Endothelial cell (in vitro differentiated cells): ENCODE measurements at places on chromosomes 11 and 22. TPM values are rescaled to one million over a fixed set of nuclear protein-coding genes. Genes with fewer than 3 reads are reported as not detected.
A peak's percentile ranks its signal among the peaks of the same experiment; 100 is the strongest.

Gene P2RY6
- total RNA-seq, result 0.74 TPM

GRCh38 chr11:12403122-12403996 is 26.0 kb downstream of the PARVA start:
- H3K27ac ChIP-seq, result no peak overlapping the region
- peaks cover 13% of the 10 kb centered on the region for H3K4me1 ChIP-seq
- no peak for DNase-seq
- no peak overlapping the region for H3K4me3 ChIP-seq
- peaks cover 4% of the 10 kb centered on the region for H3K36me3 ChIP-seq

DNA sequence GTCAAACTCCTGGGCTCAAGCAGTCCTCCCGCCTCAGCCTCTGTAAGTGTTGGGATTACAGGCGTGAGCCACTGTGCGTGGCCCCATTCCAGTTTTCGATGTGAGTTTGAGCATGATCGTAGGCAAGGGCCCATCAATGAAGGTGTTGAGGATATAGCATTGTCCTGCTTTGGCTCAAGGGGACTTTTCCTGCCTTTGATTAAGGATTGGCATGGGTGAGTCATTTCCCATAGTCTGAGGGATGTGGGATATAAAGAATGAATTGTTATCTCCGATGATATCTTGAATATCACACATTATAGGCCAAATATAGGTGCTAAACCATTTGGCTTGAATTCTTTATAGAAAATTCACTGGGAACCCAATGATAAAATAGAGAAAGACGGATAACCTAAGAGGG is 30.4 kb downstream of the STIM1 start:
- H3K4me3 ChIP-seq, result no peak overlapping the region
- H3K27me3 ChIP-seq, result no peaks in the 10 kb centered on the region
- H3K4me1 ChIP-seq, result peaks cover 23% of the 10 kb centered on the region
- no peak overlapping the region for H3K27ac ChIP-seq

DNA sequence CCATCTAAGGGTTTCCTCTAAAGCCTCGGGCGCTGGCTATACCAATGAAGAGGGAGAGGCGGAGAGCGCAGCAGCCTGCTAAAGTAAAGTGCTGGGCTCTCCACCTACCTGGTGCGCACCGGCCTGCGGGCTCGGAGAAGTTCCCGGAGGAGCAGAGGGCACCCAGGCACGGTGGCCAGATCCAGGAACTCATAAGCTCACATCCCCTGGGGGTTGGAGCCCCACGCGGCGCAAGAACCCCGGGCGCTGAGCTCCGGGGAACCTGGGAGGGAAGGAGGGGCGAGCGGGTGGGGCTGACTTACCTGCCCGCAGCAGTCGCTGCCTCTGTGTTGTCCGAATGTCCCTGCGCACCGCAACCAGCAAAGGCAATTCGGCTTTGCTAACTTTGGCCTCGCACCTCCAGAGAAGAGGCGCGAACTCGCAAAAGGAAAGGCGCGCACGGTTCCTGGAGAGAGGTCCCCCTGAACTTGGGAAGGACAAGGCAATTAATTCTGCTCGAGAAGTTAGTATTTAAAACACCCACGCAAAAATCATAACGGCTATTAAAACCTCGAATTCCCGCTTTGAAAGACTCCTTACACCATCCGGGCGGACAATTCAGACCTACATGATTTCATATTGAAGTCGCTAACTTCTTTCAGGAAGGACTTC is 127.6 kb upstream of the C11orf58 start:
- H3K27ac ChIP-seq, result no peak overlapping the region
- H3K27me3 ChIP-seq, result peaks cover 20% of the 10 kb centered on the region
- peaks cover 41% of the 10 kb centered on the region for H3K4me1 ChIP-seq
- H3K36me3 ChIP-seq, result peaks cover 6% of the 10 kb centered on the region

Gene SCUBE1
- total RNA-seq, result 54.7 TPM

- H3K27me3 ChIP-seq, result peaks cover 3% of the 10 kb centered on the region
- DNase-seq, result no peak
- peaks cover 26% of the 10 kb centered on the region for H3K4me1 ChIP-seq
- H3K36me3 ChIP-seq, result no peaks in the 10 kb centered on the region
- no peak overlapping the region for H3K27ac ChIP-seq
Measured at GRCh38 chr11:35927682-35928081, 16.2 kb upstream of the LDLRAD3 start.

DNA sequence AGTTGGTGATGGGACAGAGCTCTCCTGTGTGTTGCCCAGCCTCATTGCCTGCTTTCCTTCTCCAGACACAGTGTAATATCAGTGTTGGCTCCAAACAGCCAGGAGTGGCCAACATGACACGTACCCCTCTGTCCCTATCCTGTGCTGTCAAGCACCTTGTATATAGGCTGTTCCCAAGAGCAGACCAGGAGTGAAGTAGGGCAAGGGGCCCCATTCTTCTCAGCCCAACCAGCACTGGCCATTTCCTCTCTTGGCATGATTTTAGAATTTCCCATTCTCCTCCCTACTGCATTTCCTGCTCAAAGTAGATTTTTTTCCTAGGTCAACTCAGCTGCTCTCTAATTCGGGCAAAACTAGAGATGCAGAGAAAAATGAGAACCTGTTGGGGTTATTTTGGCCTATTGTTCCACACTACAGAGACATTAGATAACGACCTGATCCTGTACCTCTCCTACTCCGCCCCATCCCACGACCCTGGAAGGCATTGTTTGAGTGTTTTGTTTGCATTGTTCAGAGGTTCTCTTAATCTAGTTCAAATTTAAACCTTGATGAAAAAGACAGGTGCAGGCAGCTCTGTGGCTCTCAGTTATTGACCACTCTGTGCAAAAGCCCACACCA is 95.6 kb downstream of the RASSF10 start:
- H3K4me3 ChIP-seq, result no peak overlapping the region
- DNase-seq, result no peak
- peaks cover 65% of the 10 kb centered on the region for H3K4me1 ChIP-seq
- peaks cover 19% of the 10 kb centered on the region for H3K36me3 ChIP-seq
- H3K27me3 ChIP-seq, result peaks cover 7% of the 10 kb centered on the region

GRCh38 chr22:35872451-35872850 is 154.8 kb downstream of the APOL5 start:
- no peak for DNase-seq
- peaks cover 24% of the 10 kb centered on the region for H3K4me1 ChIP-seq
- no peak overlapping the region for H3K4me3 ChIP-seq
- H3K27ac ChIP-seq, result no peak overlapping the region

- H3K36me3 ChIP-seq, result peaks cover 39% of the 10 kb centered on the region
- H3K4me1 ChIP-seq, result peaks cover 2% of the 10 kb centered on the region
- no peak overlapping the region for H3K27ac ChIP-seq
- DNase-seq, result peak; percentile 36
- H3K4me3 ChIP-seq, result no peak overlapping the region
- H3K27me3 ChIP-seq, result peaks cover 3% of the 10 kb centered on the region
Measured at GRCh38 chr22:43996170-43996980, 27.7 kb upstream of the PARVB start.

DNA sequence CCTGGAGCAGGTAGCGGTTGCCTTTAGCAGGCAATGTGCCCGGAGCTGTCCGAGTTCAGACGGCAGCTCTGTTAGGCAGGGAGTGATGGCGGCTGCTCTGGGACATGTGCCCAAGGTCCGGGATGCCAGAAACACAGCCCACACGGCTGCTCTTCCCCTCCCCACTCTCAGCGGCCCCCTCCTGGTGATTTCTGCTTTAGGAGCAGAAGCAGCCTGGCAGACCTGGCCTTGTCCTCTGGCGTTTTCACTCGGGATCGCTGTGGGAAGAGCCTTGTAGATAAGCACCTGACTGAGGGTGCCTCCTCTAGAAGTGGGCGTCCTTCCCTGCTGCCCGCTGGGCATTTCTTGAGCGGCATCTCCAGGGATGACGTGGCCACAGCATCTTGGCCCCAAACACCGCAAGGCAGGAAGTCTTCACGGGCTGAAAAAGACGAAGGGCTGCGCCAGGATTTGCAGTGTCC is 392.2 kb downstream of the TBC1D22A start:
- peaks cover 4% of the 10 kb centered on the region for H3K4me1 ChIP-seq
- no peak overlapping the region for H3K27ac ChIP-seq
- no peaks in the 10 kb centered on the region for H3K36me3 ChIP-seq
- no peak overlapping the region for H3K4me3 ChIP-seq

DNA sequence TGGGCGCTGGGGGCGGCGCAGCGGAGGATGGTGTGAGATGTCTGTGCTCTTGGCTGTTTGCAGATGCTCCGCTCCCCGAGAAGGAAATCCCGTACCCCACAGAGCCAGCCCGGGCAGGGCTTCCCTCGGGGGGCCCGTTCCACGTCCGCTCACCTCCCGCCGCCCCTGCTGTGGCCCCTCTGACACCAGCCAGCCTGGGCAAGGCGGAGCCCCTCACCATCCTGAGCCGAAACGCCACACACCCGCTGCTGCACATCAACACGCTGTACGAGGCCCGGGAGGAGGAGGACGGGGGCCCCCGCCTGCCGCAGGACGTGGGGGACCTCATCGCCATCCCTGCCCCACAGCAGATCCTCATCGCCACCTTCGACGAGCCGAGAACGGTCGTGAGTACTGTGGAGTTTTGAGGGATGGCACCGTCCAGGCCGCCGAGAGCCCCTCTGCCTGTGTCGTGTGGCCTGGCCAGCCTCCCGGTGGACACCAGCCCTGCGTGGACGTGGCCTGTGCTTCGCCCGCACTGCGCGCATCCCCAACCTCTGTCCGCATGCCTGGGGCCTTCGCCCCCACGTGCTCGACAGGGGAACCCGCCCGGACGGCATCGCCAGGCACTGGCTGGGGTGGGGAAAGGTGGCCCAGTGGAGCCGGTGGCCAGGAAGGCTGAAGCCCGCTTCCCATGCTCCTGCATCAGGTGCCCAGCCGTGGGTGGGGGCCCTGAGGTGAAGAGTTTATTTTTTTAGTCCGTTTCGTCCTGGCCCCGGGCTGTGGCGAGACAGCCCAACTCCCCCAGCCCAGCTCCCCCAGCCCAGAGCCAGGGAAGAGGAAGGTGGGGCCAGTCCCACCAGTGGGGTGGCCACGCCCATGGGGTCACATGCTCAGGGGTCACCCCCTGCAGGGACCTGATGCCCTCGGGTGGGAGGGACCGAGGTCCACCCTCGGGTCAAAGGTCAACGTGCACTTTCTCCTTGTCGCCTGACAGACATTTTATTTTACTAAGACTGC is 6.5 kb upstream of the TRABD start:
- no peak overlapping the region for H3K27ac ChIP-seq
- H3K4me3 ChIP-seq, result peak overlapping the region; percentile 29
- DNase-seq, result no peak
- H3K36me3 ChIP-seq, result no peaks in the 10 kb centered on the region
- peaks cover 14% of the 10 kb centered on the region for H3K27me3 ChIP-seq

- peak overlapping the region; percentile 45 for H3K27ac ChIP-seq
- no peak for DNase-seq
- H3K4me1 ChIP-seq, result peaks cover 18% of the 10 kb centered on the region
- peaks cover 4% of the 10 kb centered on the region for H3K36me3 ChIP-seq
Measured at GRCh38 chr11:111735262-111736116, 30.7 kb downstream of the PPP2R1B start.
